ENCODE measurements at places on chromosomes 4 and X.

GRCh38 chrX:21559417-21559816 is 98.7 kb downstream of the KLHL34 start:
- DNase-seq: no peak

DNA sequence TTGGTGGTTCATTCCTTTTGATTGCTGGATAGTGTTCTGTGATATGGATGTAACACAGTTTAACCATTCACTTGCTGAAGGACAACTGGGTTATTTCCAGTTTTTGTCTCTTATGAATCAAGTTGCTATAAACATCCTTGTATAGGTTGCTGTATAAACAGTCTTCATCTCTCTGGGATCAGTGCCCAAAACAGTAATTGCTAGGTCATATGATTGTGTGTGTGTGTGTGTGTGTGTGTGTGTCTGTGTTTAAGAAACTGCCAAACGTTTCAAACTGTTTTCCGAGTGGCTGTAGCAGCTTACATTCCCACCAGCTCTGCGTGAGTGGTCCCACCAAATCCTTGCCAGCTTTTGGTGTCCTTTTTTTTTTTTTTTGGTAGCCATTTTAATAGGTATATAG is 60.4 kb downstream of the F11 start:
- peak; percentile 48 for DNase-seq

GRCh38 chrX:1784773-1785172 is 169.9 kb downstream of the ASMT start:
- no peak for DNase-seq

DNA sequence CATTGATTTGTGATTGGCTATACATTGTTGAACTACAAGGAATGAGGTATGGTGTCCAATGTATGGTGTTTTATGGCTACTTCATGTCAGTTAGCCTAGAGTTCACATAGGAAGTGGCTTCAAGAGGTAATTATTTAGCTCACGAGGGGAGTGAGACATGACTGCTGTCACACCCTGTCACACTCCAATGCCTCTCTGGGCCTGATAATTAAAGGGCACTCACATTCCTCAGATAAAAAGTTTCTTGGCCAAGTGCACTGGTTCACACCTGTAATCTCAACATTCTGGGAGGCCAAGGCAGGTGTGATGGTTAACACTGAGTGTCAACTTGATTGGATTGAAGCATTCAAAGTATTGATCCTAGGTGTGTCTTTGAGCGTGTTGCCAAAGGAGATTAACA is 65.0 kb upstream of the DDX60 start:
- no peak for DNase-seq

GRCh38 chrX:123450222-123450621 is 266.1 kb downstream of the GRIA3 start:
- no peak for DNase-seq

GRCh38 chr4:102871772-102872171 is 3.0 kb downstream of the CISD2 start:
- DNase-seq: no peak

- DNase-seq: no peak
Measured at GRCh38 chrX:37697169-37697760, 11.7 kb downstream of the XK start.

- DNase-seq: no peak
Measured at GRCh38 chr4:20426028-20426427, 174.3 kb downstream of the SLIT2 start.

DNA sequence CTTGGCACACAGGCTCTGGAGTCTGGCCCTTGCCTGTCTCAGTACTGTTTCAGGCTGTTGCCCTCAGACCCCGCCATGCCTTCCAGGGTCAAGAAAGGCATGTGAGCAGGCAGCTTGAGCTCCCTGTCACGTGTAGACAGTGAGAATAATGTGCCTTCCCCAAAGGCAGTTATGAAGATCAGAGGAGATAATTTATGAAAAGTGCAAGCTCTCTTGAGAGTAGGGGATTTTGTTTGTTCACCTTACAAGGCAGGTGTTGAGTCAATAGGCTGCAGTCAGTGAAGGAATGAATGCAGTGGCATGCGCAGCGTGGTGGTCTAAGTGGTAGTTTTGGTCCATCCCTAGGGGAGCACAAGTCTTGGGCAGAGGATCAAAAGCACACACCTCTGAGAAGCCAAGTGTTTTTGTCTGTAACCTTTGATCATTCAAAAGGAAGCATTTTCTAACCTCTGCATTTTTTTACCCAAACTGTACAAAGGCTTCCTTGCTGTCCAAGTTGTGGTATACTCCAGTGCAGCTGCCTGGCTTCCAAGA is 14.4 kb downstream of the HADH start:
- no peak for DNase-seq

DNA sequence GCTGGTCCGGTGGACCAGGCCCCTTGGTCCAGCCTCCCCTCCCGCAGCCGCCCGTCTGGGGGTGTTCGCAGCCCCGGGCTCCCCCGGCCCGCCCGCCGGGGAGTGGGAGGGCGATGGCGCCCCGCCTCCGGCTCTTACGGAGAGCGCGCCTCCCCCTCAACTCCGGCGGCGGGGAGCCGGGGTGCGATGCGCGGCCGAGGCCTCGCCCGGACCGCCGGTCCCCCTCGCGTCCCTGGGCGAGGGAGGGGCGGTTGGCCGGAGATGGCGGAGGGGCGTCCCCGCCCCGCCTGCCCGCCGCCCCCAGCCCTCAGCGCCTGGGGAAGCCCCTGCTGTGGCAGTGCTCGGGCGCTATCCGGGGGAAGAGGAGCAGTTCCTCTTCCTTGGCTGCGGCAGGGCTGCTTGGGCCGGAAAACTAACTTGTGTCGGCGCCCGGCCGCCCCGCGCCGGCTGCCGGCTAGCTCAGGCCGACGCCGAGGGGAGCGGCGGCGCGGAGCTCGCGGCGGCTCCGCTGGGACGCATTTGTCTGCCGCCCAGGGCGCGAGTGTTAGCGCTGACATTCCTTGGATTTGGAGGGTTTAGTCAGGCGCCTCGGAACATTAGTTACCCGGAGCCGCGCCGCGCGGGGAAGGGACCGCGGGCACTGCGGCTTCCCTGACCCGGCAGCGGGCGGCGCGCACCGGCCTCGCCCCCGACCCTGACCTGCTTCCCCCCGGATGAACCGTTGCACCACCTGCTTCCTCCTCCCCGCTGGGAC is 994 bp downstream of the GALNT7 start:
- DNase-seq: peak; percentile 75

DNA sequence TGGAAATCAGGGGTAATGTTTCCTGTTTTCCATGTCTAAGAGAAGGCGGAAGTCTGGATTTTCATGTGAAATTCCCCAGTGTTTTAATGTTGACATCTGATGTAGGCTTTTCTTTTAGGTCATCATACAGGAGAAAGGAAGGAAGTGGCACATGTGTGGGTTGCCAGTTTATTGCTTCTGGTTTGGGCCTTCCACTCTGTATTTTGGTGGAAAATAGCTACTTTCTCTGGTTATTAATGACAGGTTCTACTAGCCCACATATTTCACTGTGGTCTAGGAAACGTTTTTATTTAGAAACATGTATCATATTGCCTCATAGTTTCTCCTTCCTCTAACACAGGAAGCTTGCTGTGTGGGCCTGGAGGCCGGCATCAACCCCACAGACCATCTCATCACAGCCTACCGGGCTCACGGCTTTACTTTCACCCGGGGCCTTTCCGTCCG is 7.2 kb downstream of the PDHA1 start:
- DNase-seq: no peak

- DNase-seq: no peak
Measured at GRCh38 chrX:330726-331150, 12.1 kb upstream of the GTPBP6 start.

DNA sequence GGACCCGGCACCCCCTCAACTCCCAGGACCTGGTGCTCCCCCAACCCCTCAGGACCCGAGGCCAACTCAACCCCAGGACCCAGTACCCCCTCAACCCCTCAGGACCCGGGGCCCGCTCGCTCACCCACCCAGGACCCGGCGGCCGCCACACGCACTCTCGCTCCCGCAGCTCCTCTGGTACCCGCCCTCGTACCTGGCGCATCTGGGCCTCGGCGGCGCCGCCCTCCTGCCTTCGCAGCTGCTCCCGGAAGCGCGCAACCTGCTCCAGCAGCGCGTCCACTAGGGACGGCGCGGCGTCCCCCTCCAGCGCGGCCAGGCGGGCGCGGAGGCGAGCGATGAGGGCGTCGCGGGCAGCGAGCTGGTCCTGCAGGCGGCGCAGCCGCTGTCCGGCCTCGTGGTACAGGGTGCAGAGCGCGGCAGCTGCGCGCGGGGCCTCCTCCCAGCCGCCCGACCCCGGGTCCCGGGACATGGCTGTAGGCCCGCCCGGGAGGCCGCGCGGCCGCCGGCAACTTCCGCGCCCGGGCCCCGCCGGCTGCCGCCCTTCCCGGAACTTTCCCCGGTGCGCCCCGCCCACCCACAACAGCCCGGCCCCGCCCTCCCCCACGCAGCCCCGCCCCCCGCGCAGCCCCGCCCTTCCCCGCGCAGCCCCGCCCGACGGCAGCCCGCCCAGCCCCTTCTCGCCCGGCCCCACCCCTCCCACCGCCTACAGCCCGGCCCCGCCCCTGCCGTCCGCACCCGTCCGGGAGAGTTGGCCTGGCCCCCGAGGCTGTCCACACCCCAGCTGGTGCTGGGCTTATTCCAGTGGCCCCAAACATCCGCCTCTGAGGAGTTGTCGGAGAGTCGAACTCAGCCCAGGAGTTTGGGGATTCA is at the start of gene TNIP2:
TSS of gene TNIP2 (minus strand) at position 516 of the 870 bp plus-strand sequence. CDS start at position 469, 47 bp downstream.
- peak; percentile 79 for DNase-seq

- DNase-seq: no peak
Measured at GRCh38 chr4:52984462-52984881, 122.4 kb downstream of the RASL11B start.

DNA sequence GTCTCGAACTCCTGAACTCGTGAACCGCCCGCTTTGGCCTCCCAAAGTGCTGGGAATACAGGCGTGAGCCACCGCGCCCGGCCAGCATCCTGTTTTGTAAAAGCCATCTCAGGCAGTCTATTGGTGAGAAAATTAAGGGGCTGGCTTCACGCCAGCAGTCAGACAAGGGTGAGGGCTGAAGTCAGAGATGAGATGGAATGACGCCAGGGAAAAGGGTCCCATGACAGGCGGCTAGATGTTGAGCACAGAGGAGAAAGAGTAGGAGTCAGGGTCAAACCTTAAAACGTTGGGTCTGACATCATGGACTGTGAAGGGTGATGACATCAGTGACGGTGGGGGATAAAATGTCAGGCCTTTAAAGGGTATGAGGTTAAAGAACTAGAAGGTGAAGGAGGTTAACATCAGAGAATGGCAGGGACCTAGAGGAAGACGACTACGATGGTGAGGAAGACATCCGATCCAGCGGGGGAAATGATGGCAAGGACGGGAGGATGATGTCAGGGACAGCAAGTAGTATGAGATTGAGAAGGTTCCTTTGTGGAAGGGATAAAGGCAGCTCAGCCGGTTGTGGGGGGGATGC is 504 bp upstream of the RBM3 start:
- DNase-seq: no peak

DNA sequence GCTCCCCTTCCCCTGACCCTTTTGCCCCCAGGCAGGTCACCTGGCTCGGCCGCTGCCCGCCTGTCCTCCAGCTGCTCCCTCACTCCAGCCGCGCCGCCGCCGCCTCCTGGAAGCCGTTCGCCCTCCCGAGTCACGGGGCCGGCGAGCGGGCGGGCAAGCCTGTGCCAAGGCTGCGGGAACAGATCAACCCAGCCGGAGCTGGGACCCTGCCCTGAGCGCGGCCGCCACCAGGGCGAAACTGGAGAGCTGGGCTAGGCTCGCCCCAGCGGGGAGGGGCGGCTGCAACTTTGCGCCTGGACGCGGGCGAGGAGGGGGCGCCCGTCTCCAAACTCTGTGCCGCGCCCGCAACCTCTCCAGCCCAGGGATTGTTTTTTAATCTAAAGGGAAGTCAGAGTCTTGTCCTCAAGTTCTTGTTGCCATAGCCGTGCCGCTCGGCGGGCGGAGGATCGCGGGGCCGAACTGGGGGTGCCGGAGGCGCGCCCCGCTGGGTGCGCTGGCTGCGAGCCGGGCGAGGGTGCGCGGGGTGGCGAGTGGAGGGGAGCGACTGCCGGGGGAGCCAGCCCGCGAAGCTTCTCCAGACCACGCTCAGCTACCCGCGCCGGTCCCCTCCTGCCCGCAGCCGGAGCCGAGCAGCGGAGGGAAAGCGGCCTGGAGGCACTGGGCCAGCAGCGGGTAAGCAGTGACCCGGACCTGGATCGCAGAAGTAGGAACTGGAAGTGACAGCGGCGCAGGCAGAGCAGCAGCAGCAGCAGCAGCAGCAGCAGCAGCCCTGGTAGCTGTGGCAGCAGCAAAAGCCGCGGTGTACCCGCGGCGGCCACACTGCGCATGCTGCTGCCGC is 13.4 kb downstream of the ARHGEF6 start:
- peak; percentile 45 for DNase-seq

DNA sequence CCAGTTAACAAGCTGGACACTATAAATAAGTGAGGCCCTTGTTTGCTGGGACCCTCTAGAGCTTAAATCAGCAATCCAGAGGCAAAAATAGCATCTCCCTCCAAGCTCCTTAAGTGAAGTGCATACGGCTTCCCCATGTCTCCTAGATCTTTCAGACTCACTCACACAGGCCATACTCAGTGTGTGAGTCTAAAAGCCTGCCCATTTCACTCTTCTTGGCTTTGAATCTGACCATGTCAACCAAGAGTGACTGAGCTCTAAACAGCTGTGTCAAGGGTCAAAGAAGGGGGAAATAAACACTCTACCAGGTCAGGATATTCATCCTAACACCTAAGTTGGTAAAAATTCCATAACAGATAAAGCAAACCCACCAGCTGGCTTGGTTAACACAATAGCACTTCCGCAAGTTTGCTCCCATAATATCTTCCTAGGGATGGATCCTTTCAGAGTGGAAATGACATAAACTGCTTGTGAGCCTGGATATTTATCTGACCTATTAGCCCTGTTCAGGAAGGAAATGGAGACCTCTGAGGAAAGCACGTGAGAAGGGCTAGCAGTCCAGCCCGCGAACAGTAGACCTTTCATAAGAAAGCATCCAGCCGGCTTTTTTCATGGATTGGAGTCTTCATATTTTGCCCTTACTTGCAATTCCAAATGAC is 65.6 kb downstream of the MID1 start:
- no peak for DNase-seq

GRCh38 chr4:13102092-13102742 is 381.9 kb downstream of the RAB28 start:
- no peak for DNase-seq

GRCh38 chrX:137313627-137314026 is 252.3 kb upstream of the ZIC3 start:
- DNase-seq: no peak

DNA sequence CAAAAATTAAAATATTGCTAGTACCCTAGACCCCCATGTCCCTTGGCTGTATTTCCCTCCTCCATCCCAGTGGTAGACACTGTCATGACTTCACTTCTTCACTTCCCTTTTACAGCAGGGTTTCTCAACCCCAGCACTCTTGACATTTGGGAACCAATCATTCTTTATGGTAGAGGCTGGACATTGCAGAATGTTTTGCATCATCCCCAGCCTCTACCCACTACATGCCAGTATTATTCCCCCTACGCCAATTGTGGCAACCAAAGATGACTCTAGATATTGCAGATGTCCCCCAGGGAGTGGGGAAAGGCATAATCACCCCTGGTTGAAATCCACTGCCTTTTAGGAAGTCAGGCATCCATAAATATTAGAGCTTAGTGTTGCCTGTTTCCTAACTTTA is 138.6 kb downstream of the AMELX start:
- DNase-seq: no peak

Measured in right lung (tissue), 10 donors.